ENCODE measurements at places on chromosomes 5 and 9. TPM values are rescaled to one million over a fixed set of nuclear protein-coding genes. Genes with fewer than 3 reads are reported as not detected.

DNA sequence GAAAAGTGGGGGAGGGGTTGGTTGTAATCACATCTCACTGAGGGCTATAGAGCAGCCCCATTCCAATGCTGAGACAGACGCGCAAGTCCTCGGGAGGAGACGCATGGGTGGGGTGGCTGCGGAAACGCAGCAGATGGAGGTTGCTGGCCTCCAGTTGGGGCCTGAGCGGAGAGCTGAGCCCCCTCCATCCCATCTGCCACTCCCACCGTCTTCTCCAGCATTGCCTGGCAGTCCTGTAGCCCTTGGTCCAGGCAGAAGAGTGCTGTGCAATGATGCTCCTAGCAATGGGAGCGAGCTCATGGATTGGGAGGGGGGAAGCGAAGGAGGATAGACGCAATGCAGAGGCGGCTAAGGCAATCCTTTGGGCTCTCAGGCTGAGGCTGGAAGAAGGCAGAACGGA, 79.4 kb upstream of the GLRA1 start:
- DNase-seq = no peak

- DNase-seq = no peak
Measured at GRCh38 chr9:7892975-7893374, 93.4 kb upstream of the DMAC1 start.

GRCh38 chr5:35004771-35005170, 43.0 kb downstream of the AGXT2 start:
- no peak for DNase-seq

- peak; percentile 87 for DNase-seq
Measured at GRCh38 chr9:33025572-33026342, 684 bp downstream of the DNAJA1 start.

GRCh38 chr5:149172709-149173505, 31.6 kb downstream of the ABLIM3 start:
- DNase-seq = no peak

- no peak for DNase-seq
Measured at GRCh38 chr5:74386571-74387334, 253.8 kb downstream of the ENC1 start.

The ADAMTS12 gene
- 1.3 TPM for polyA plus RNA-seq

DNA sequence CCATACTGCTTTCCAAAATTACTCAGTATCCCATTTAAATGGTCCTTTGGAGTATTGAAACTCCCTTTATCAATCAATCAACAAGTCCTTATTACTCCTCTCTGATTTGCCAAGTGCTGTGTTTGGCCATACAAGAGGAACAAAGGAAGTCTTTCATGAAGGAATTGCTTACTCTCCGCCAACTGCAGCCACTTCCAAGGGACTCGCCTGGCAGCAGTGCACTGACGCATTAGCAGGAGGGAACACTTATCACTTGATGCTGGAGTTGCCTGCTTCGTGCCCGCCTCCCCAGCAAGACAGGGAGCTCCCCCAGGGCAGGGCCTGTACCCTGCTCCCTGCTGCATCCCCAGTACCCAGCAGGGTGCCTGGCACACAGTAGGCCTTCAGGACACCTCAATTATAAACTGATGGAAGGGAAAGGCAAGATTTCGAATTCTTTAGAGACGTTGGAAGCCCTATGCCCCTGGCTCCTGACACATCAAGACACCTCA, 97.9 kb downstream of the CRB2 start:
- peak; percentile 39 for DNase-seq

The NR4A3 gene
- 2.7 TPM for polyA plus RNA-seq

DNA sequence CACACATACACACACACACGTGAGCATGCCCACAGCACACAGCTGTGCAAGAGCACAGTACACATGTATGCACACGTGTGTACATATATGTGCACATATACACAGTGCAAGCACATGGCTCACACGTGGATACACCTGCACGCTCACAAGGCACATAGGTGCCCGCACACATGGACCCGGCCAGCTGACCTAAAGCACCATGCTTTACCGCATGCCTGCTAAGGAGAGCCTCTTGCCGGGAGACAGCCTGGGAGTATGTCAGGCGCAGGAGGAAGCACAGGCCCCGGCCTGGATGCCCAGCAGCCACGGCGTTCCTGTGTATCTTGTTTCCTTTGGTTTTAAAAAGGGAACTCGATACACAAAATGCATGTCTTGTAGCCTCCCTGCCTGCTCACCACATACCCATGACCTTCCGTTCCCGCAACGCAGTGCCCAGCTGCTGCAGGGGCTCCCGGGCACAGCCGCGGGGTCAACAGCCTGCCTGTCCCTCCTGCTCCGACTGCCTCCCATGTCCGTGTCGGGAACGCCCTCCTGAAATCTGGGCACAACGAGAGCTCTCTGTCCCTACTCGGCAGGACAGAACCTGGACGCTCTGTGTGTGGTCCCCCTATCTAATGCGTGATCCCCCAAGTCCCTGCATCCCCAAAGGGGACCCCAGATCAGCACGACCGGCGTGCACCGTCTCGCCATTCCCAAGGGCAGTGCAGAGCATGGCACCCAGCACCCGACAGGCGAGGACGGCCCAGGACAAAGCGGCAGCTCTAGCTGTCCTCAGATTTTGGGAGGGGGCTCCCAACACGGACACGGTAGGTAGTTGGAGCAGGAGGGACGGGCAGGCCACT, 3.6 kb downstream of the SLC12A7 start:
- DNase-seq = no peak

GRCh38 chr5:81195335-81195929, 37.7 kb upstream of the CKMT2 start:
- no peak for DNase-seq

GRCh38 chr5:154753792-154754191, 1.4 kb upstream of the LARP1 start:
- peak; percentile 88 for DNase-seq

DNA sequence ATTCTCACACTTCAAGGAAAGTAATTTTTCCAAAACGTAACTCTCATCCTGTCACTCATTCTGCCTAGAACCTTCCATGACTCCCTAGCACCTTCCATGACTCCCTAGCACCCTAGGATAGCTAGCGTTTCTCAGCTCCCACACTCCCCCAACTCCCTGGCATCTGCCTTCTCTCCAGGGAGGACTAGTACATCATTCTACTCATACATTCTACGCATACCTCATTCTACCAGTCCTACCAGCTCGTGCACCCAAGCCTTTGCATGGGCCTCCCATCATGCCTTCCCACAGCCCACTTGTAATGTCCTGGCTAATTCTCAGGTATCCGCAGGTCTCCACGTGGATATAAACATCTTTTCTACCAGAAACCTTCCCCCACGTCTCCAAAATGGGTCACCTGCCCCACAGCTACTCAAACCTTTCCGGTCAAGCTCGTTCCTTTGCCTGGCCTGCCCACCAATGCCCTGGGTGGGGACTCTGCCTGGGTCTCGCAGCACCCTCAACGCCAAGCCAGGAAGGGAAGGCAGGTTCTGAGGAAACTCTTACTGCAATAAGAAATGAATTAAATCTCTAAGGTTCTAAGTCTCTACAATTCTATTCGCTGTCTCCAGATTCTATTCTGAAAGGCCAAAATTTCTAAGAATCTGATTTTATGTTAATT, 930 bp downstream of the ANKS6 start:
- no peak for DNase-seq

The GPR150 gene
- 0.26 TPM for polyA plus RNA-seq

DNA sequence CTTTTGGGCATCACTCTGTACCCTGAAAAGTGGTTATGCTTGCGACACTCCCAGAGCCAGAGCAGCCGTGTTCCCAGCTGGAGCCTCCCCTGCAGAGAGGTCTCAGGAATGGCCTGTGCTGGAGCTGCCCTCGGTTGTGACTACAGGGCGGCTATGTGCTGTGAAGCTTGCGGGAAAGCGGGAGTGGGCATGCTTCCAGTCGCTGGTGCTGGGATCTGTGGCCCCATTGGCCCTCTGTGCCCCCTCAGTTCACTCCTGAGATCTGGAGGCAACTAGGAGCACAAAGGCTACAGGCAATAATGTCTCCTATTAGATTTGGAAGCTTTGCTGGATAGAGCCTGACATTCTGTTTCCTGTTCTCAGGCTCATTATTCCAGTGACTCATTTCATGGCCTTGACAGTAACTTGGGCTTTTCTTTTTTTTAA, 56.9 kb downstream of the GPR107 start:
- DNase-seq = no peak

DNA sequence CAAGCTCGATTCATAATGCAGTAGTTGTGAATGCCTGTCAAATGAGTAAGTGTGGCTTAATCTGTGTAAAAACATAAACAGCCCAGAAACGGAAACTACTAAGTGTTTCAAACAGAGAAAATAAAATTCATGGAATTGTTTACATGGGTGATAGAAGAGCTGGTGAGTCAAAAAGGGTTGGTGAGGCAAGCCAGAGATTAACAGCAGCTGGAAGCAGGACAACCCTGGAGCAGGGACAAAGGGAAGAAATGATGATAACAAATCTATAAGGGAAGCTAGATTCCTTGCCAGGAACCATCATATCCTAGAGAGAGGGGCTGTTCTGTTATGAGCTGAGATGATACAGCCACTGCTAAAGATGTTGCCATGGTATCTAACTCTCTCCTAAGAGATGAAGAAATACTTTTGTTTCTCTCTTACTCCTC, 18.0 kb upstream of the PRR16 start:
- DNase-seq = peak; percentile 92

- DNase-seq = no peak
Measured at GRCh38 chr9:20117986-20118385, 329.1 kb upstream of the SLC24A2 start.

GRCh38 chr9:111794835-111795556, at the start of gene SHOC1:
TSS of gene SHOC1 (minus strand) at chr9:111794937. CDS start at chr9:111791418, 3,519 bp downstream.
- DNase-seq = no peak

The PDE6A gene
- polyA plus RNA-seq = 0.06 TPM

The ADGRV1 gene
- 16.5 TPM for polyA plus RNA-seq

The ARHGEF28 gene
- polyA plus RNA-seq = 7.0 TPM

DNA sequence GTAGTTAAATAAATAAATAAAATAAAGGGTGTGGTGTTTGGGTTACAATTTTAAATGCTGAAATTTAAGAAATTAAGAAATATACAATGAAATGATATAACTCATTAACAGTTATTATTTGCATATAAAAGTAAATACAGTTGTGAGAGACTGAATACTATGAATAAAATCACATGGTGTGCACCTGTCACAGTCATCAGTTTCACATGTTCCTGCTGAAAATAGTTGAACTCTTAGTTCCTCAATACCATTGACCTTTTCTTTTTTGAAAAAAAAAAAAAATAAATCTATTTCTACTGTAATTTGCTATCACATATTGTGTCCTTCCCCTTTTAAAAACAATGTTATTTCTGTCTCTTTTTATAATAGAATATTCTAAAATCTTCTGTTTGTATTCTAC, 130.9 kb upstream of the CHD1 start:
- DNase-seq = no peak
